ENCODE measurements at places on chromosomes 4 and X.

- DNase-seq = no peak
Measured at GRCh38 chrX:55167124-55167803, 52.9 kb upstream of the PAGE5 start.

DNA sequence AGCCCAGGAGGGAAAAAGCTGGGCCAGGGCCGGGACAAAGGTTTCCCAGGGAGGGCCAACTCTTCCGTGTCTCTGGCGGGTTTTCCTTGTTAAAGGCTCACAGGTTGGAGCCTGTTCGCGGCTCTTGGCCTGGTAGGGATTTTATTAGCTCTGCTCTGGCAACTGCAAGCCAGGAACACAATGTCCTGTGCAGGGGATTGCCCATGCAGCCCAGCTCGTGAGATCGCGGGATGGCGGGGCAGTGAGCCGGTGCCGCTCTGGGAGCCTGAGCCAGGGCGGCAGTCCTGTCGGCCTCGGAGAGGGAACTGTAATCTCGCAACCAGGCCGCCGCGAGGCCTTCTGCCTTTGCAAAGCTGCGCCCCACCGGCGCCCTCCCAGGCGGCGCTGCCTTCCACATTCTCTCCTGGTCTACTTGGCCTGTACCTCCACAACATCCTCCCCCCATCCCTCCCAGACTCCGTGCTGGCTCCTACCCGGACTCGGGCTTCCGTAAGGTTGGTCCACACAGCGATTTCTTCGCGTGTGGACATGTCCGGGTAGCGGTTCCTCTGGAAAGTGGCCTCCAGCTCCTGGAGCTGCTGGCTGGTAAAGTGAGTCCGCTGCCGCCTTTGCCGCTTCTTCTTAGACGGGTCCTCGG, 2.1 kb downstream of the PITX2 start:
- peak; percentile 67 for DNase-seq

- DNase-seq = no peak
Measured at GRCh38 chrX:123499787-123500186, 233.1 kb downstream of the THOC2 start.

DNA sequence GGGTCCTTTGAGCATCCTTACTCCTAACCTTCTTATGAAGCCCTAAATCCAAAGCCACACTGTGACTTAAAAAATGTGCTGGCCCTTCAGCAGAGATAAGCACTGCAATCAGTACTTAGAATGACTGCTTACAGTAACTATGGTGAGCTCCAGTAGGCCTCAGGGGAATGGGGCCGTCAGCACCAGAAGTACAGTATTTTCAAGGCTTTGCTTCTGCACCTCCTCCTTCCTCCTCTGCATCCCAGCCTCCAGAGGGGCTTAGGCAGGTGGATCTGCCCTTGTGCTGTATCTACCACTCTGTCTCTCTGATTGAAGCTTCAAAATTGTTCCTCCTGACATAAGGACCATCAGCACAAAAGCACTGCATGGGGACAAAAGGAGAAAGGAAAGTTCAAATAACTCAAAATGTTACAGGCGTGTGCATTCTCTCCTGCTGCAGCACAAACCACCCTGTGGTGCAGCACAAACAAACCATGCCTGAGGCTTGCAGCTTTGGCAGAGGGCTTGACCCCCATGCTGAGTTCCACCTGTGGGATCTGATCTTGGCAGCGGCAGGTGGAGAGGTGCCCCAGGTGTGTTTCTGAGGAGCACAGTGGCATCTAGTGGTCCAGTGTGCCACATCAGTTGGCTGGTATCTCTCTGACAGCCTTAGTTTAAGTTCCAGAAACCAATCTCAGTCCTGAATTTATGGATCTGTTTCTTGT, 164.7 kb downstream of the SOWAHB start:
- DNase-seq = peak; percentile 59

GRCh38 chr4:57291911-57292310, 181.7 kb upstream of the IGFBP7 start:
- DNase-seq = no peak

- DNase-seq = no peak
Measured at GRCh38 chrX:155577682-155578081, 35.1 kb downstream of the TMLHE start.

GRCh38 chrX:119721926-119722325, 29.0 kb upstream of the SEPTIN6 start:
- DNase-seq = no peak

DNA sequence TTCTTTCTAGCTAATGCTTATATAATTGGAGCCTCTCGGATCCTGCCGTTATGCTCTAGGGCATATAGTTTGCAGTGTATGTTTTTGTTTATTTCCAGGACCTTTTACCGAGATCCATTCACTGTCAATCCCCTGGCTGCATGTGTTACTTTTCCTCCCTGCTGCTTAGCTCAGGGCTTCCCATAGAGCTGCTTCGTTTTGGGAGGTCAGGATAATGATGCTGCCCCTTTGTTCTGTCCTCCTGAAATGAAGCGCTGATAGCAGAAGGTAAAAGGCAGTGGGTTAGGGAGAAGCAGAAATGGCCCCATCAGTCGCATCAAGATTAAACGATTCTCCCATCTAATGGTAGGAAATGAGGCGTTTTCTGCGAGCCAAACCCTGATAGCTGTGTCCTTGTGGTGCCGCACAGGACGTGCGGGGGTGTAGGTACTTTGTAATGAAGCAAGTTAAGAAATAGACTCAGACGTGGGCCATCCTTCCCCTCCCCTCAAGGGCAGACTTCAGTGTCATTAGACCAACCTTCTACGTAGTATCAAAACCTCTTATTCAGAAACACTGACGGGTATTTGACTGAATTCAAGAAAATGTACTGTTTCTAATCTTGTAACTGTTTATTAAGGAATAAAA, 37.3 kb downstream of the AFF2 start:
- no peak for DNase-seq

GRCh38 chrX:111103246-111103645, 7.3 kb downstream of the PAK3 start:
- no peak for DNase-seq
